NCI-H526 treated with DMSO at 0.1 percent for 48 hours (cell line): ENCODE measurements at places on chromosomes 6 and 20.

DNA sequence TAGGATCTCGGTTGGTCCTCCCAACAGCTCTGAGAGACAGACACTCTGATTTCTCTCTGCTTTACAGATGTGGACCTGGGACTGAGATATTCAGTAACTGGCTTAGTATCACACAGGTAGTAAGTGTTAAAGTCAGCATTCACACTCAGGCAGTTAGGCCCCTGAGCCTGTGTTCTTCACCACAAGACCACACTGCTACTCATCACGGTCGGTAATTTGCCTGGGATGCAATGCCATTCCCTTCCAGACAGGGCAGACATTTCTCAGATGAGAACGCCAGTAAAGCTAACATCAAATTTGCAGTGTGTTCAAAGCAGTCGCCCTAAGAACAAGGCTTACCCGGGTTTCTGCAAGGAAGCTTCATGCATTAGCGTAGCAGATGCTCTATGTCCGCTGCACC, 39.8 kb upstream of the HIVEP1 start:
- DNase-seq = no peak

GRCh38 chr6:138509371-138509770, 10.1 kb upstream of the NHSL1 start:
- peak; percentile 29 for DNase-seq

DNA sequence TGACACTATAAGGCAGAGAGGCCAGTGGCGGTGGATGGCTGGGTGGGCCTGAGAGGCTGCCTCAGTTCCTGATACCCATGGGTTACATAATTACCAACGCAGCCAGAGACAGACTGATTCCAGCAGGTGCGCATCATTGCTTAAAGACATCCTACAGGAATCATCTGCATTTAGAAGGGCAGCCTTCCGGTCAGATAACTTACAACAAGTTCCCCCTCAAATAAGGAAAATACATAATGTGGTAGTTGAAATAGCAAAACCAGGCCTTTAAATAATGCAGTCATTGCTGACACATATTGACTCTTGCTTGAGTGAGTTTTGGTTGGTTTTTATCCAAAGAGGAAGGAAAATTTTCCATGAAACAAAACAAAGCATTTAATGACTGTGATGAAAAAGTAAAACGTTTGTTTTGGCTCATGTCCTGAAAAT, 81.9 kb downstream of the SIM1 start:
- DNase-seq = no peak

DNA sequence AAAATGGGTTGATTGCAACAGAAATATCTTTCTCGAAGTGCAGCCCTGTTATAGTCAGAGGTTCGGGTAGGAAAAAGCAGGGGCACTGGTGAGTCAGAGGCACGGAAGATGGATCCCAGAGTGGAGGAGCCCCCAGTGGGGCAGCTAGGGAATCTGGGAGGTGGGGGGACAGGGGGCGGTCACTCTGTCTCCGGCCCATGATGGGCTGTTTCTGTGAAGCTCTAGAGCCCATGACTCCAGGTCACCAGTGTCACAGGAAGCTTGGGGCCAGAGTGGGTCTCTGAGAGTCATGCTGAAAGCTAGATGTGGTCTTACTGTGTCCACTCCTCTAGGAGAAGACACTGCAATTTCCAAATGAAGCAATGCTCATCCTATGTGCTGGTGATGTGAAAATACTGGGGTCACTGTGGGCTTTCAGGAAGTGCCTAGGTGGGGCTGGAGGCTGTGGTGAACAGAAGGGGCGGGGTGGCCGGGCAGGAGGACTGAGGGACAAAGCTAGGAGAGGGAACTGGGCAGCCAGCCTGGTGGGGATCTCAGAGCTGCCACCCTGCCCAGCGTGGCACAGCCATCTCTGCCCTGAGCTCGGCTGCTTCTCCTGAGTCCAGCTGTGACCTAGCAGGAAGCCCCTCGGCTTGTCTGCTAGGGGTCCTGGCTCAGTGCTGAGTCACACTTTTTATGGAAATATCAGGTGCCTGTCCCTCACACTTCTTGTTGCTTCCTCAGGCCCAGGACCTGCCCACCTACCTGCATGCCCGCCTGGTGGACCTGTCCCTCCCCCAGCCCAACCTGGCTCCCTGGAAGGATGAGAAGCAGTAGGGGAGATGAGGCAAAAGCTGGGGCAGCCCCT, 54.2 kb downstream of the IRF4 start:
- no peak for DNase-seq

GRCh38 chr6:137744877-137745276, 122.2 kb upstream of the TNFAIP3 start:
- no peak for DNase-seq

DNA sequence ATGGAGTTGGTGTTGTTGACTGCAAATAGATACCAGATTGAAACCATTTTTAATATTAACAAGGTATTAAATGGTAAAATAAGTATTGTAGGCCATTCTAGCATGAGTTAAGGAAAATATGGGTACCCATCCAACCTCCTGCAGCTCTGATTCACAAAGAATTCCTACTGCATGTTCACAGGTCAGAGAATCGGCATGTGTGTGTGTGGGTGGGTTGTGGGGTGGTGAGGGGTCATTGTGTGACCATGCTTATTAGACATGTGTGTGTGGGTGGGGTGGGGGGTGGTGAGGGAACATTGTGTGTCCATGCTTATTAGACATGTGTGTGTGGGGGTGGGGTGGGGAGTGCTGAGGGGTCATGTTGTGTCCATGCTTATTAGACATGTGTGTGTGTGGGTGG, 3.2 kb downstream of the IYD start:
- no peak for DNase-seq

DNA sequence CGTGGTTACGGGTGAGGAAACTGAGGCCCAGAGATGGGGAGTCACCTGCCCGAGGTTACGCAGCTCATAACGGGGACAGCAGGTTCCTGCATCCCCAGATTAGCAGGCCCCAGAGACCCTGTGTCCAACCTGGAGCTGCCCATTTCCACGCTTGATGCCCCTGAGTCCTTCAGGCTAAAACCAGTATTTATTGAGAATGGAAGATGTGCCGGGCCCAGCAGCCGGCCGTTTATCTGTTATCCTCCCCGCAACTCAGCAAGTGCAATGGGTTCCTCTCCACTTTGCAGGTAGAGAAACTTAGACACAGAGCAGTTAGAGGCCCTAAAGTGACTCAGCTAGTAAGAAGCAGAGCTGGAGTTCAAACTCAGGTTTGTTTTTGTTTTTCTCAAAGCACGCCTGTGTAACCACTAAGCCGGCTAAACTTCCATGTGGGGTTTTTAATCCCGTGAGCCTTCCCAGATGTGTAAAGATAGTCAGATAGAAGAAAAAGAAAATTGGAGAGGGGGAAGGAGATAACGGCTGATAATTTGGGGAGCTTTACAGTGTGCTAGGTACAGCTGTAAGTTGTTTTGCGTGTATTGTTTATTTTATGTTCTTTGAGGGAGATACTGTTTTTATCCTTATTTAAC, 775 bp downstream of the PFDN4 start:
- DNase-seq = no peak

GRCh38 chr20:50727792-50728485, 3.4 kb upstream of the PARD6B start:
- no peak for DNase-seq

DNA sequence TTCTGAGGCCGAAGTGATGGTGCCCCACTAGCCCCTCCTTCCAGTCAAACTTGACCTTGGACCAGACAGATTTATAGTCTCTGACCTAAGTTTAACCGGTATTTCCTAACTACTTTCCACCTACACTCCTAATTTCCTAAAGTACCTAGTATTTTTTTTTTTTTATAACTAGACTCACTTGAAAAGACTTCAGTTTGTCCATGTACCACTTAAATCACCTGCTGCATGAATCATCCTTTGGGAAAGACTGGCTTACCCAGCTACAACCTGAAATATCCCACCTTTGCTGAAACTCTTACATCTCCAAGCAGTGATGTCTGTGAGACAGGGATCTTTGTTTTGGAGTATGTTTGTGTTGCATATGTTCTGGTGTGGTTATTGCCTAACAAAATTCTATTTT, 71.1 kb downstream of the ZDHHC14 start:
- DNase-seq = no peak

DNA sequence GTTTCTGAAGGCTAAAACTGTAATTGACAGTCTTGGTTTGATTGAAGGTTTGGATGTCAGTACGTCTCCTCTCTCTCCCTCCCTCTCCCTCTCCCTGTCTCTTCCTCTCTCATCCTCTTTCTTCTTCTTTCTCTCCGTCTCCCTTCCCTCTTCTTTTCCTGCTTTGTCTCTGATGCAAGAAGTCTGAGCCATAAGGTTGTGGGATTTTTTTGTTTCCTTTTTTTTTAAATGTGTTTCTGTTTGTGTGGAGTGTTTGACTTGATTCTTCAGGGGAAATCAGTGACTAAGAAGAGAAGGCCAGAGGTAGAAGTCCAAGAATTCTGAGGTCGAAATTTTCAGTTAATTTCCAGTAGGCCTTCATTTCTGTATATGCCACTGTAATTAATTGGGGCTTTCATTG, 111.9 kb downstream of the FOXO3 start:
- DNase-seq = no peak

DNA sequence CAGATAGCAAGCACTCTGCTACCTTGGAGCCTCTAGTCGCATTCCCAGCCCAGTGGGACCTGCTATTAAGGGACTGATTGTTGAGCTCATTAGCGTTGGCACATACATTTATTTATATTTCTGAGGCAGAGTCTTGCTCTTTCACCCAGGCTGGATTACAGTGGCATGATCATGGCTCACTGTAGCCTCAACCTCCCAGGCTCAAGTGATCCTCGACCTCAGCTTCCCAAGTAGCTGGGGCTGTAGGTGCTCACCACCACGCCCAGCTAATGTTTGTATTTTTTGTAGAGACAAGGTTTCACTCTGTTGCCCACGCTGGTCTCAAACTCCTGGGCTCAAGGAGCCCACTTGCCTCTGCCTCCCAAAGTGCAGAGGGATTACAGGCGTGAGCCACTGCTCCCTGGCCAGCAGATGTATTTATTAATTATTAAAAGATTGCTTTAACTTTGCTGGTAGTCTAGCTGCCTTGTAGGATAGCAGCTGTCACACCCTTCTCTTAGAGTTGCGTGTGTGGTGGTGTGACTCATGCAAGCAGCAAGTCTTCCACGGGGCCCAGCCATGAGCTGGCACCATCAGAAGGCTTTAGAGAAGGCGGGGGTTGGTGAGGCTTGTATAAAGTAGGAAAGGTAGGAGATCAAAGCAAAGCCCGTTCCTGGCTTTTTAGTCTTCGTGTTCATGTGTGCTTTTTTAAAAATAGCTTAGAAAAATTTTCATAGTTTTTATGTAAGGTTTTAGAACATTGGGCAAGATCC, 16.5 kb downstream of the ACTR5 start:
- no peak for DNase-seq

DNA sequence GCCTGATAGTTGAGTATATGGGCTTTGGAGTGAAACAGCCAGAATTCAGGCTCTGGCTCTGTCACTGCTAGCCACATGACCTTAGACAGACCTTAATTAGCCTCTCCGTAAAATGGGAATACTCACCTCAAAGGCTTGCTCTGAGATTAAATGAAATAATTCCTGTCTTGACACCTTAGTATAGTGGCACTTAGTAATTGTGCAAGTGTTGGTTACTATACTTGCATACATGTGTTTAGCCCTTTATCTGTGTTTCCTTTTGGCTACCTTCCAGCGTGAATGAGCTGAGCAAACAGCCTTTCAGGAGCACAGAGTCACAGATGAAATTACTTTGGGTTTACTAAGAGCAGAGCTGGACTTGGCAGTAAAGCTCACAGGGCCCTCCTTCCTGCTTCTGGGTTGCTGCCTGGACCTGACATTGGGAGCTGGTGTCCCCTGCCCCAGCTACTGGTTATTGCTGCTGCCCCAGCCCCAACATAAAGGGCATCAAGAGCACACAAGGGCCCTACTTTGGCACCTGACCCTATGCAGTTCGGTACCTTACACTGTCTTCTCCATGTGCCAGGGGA, 32.8 kb downstream of the CD164 start:
- no peak for DNase-seq

DNA sequence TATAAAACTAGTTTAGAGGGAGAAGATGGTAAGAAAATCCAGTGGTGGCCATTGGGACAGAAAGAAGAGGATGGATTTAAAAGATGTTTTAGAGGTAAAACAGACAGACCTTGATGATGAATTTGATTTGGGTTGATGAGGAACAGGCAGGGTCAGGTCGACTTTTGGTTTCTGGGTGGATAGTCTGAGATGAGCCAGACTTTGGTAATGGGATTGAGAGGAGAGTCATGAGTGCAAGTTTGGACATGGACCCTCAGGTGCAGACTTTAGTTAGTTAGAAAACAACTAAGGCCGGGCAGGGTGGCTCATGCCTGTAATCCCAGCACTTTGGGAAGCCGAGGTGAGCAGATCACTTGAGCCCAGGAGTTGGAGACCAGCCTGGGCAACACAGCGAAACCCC, 257.9 kb downstream of the MAFB start:
- no peak for DNase-seq

DNA sequence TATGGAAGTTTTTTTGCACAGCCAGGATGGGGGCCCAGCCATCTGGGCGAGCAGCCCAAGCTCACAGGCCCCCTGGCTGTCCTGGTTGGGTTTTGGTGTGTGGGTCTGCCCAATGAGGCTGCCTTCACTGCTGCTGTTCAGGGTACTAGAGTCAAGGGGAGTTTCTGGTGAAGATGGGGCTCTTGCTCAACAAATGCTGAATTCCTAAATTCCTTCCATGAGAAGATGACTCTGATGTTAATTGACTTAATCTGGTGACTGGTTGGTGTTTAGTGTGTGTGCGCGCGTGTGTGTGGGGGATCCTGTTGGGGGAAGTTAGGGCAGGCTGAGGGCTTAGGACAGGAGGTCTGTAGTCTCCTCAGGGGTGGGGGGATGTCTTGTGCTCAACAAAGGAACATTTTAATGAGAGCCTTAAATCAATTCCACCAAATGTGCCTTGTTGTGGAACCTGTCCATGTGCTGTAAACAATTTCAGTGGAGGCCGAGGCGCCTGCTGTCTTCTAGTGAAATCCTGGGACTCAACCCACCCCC, 1.9 kb downstream of the PTK7 start:
- DNase-seq = no peak

GRCh38 chr20:47974234-47974878, 189.1 kb upstream of the SULF2 start:
- DNase-seq = no peak
